Iris pigment epithelial cell (primary cell): ENCODE measurements at places on chromosomes 5 and 9.

GRCh38 chr5:33688526-33688925, 203.3 kb downstream of the ADAMTS12 start:
- DNase-seq: peak; percentile 24

GRCh38 chr9:4221931-4222330, 77.9 kb downstream of the GLIS3 start:
- DNase-seq: no peak

DNA sequence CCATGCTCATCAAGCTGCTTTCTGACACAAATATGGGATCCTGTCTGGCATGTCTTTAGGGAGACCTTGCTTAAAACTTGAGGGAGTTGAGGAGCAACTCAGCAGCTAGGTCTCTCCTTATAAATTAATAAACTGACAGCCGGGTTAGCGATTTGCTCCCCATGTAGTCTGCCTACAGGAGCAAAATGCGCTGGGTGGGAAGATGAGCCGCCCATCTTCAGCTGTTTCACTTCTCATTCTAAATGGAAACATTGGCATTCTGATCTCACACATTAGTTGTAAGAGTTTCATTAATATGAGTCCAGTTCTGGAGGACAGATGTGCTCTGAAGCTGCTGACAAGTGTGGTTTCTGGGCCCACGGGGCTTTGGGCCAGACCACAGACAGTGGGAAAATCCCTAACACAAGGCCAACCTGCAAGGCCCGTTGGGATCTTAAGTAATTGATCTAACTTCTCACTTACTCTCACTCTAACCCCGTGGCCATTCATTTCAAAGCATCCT, 197.0 kb downstream of the MCTP1 start:
- peak; percentile 37 for DNase-seq

DNA sequence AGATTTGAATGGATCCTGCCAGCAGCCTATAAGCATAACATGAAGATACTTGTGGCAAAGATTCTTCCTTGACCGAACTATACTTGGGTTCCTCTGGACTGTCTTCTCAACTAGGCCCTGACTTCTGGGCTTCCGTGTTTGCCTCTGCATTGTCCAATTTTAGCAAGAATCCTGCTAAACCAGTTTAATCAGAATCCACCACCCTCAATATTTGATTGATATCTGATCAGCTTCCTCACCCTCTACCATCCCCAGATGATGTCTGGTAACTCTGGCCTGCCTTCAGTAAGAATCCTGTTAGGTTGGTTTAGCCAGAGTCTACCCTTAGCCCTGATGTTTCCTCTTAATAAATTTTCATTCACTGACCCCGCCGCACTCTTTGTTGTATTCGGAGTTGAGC, 54.4 kb upstream of the GALNT10 start:
- no peak for DNase-seq

DNA sequence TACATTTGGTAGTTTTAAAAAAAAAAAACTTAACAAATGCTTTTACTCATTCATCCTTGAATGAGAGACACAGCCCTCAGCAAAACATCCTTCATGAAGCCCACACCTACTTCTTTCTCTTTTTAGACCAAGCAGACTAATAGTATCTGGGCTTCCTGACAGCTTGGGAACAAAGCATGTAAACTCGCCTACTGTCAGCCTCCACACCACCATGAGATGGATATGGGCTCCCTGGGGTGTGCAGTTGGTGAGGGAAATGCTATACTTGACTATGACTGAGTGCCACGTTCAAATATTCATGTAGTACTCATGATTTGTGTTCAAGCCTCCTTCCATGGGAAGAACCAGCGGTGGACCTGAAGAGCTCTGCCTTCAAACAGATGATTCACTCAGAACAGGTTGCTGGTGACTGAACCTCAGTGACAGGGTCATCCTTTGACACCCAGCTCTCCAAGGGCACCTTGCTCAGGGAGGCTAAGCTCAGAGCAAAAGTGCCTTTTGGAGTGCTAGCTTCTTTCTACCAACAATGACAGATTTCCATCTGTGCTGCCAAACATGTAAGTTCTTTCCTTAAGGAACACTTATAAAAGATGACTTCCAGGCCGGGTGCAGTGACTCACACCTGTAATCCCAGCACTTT, 36.8 kb downstream of the SLC22A5 start:
- no peak for DNase-seq

DNA sequence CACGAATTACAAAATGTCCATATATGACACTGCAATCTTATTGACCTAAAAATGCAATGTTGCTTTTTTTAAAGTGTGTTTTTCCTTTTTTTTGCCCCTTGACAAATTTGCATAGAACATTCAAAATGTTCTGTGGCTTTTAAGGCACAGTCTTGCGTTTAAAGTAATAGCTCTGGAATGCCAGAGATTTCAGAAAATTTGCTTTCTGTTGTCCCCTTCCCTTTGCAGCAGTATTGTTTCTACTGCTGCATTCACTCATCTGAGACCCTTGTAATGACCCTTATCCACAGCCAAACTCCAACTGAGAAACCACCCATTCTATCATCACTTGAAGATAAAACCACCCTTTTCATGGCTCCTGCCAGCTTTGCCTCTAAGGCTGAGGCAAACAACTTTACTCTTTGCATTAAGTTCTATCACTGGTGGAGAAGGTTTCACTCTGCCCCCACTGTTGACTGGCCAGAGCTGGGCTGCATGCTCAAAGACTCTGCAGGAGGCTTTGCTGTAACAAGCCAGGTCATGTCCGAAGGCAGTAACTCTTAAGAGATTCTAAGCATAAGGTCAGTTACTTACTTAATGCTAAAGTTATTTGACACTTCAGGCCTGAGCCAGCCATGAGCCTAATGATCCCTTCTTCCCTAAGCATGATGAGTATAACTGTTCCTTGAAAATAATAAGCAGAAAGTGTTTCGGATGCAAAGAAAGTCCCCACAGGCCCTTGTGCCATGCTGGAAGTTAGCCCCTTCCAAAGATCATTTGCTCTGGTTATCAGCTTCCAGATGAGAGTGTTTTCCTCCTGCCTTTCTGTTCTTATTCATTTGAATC, 101.9 kb downstream of the CD180 start:
- DNase-seq: peak; percentile 83

- peak; percentile 65 for DNase-seq
These were observed 30.9 kb upstream of the SREK1 start for GRCh38 chr5:66113160-66113559.

GRCh38 chr5:154698763-154699162, 56.4 kb upstream of the LARP1 start:
- DNase-seq: no peak

- DNase-seq: peak; percentile 73
These were observed 23.8 kb upstream of the ZNF622 start for GRCh38 chr5:16489322-16489791.
